ENCODE measurements at places on chromosomes 12 and 14.

DNA sequence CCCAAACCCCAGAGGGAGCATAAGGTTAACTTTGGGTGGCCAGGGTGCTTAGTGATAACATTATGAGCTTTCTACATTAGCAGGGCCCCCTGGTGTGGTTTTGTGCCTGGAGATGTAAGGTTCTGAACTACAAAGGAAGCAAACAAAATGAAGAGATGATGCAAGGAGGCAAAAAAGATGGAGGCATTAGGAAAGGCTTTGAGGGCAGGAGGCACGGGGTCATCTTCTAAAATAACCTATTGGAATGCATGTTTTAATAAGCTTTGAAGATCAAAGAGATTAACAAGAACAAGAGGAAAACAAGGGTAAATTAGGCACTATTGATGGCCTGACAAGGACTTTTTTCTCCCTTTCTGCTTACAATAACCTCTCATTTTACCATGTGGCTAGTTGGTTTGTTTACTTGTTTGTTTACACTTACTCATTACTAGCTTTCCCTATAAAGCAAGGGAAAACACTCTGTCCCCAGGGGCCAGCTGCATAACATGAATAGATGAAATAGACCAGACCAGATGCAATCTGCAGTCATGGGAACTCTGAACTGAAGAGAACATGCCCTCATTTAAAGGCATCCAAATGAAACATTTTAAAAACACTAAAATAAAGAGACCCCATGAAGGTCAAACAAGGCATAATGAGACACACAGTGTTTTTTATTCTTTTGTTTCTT lies 390.3 kb downstream of the DIO2 start:
- DNase-seq = no peak

GRCh38 chr12:76531056-76531455 lies 28.5 kb downstream of the OSBPL8 start:
- no peak for DNase-seq

DNA sequence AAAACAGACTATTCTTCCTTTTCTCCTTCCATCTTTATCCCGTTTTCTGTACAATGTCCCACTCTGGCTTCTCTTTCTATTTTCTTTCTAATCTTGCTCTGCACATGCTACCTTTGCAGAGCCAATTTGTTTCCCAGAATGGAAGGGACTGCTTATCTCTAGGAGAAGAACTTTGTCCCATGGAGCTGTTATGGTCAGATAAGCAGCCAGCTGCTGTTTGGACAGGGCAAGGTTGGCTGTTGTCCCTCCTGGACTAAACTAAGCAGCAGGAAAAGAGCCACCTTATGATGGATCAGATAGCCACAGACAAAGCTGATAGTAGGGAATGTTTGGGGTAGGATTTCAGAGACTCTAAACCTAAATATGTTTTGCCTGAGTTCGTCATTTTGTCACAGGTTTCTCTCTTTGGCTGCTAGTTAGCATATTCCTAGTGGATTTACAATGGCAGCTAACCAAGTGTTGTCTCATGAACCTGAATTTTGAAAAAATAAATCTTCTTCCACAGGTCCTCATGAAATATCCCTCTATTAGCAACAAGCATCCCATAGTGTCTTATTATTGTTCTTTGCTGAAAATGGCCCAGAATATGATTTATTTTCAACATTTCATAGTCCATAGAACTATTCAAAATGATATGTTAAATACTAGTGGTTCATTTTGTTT lies 262.8 kb downstream of the SLC16A7 start:
- DNase-seq = no peak

DNA sequence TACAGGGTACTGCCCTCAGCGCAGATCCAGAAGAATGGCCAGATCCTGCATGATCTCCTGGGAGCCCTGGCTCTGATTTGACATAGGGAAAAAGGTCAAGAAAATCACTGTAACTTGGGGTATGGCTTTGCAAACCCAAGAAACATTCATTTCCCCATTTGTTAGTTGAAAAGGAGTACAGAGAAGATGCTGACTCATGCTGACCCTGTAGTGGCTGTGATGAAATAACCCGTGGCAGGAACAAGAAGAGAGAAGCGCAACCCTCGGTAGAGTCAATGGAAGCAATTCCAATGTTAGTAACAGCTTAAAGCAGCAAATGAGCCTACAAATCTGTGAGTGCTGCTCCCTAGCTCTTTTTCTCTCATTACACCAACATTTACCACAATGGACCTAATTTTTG lies 281.6 kb upstream of the NPAS3 start:
- no peak for DNase-seq

DNA sequence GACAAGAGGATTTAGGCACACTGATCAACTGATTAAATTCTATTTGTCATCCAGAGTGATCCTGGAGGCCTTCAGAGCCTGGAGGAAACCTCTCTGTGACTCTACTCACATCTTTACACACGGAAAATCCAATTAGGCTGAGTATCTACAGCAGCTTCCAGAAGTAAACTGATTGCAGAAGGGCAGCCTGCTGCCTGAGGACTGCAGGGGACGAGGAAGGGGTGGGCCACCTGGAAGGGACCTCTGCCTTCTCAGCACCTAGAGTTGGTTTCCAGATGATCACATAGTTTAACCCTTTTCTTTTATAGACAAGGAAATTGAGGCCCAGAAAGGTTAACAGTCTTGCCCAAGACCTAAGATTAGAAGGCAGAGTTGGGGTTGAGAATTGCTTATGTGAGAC lies 206.1 kb downstream of the DAD1 start:
- no peak for DNase-seq

DNA sequence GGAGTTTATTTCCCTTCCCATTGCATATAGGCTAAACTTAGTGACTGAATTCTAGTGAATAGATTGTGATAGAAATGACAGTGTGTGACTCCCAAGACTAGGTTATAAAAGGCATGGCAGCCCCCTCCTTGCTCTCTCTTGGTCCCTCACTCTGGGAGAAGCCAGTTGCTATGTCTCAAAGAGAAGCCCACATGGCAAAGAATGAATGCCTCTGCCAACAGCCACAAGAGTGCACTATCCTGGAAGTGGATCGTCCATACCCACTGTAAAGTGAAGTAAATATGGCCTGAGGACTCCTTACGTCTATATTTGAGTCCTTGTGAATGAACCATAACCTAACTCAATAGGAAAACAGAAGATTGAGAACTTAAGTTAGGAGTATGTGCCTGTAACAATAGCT lies 35.4 kb upstream of the HMGA2 start:
- DNase-seq = peak; percentile 38

DNA sequence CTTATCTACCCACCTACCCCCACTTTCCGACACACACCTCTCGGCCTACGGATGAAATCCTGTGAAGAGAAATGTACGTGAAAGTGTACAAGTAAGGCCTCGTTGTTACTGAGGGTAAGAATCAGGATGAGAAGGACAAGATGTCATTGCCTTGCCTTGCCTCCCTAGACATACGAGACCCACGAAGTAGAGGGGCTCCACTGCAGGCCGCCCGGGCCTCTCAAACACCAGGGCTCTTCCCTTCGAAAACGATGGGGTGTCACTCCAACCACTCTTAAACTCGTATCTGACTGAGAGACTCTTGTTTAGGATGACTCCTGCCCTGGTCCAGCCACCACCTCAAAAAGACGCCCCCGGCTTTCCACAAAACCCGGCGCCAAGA lies 498 bp downstream of the RACGAP1 start:
- no peak for DNase-seq

GRCh38 chr12:45775964-45776363 lies 46.5 kb downstream of the ARID2 start:
- no peak for DNase-seq

GRCh38 chr12:45601888-45602287 lies 127.6 kb upstream of the ARID2 start:
- peak; percentile 59 for DNase-seq

- DNase-seq = no peak
Observed at GRCh38 chr14:59189091-59189785, 771 bp downstream of the DAAM1 start.
